ENCODE measurements at places on chromosomes 7 and 10.

GRCh38 chr7:861222-861621 lies 15.1 kb upstream of the GET4 start:
- no peak for DNase-seq

DNA sequence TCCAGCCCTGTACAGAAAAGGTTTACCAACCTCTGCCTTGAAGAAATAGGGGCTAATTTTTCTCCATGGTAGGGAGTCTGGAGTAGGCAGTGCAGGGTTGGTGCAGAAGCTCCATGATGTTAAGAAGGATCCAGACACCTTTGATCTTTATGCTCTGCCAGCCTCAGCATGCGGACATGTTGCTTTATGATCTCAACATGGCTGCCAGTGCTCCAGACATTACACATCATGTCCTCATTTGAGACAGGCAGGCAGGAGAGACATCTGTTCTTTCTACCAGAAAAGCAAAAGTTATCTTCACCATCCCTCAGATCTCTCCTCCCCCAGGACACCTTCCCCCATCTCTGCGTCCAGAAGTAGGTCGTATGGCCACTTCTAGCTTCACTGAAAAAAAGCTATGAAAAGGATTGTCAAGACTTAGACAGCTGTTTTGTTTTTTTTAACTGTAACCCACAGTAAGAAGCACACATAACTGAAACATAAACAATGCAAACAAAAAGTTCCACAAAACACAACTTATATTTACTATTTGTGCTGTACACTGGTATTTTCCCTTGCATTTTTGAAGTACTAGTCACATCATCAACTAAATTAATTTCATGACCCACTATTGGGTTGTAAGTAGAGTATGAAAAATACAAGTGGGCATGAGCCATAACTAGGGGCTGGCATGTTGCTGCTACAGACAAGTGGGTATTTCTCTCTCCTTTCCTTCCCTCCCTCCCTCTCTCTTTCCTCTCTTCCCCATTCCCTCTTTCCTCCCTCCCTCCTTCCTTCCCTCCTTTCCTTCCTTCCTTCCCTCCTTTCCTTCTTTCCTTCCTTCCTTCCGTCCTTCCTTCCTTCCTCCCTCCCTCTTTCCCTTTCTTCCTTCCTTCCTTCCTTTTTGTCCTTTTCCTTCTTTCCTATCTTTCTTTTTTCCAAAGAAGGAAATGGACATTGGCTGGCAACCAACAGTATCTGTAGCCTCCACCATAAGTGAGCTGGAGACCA lies 2.6 kb upstream of the RASSF4 start:
- no peak for DNase-seq

DNA sequence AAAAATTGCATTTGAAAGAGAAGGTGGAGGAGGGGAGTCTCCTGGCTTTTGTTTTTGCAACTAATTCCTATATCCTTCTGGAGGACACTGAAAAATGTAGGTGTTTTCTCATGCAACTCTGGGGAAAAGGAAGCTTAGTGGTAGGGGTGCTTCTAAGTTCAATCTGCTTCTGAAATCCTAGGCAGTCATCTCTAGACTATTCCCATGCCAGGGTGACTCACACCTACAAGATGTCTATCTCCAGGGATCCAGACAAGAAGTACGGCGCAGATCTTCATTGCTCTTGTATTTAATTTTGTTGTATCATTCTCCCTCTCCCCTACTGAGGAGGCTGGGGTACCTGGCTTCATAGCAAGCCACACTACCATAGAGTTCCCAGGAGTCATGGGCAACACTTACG lies 258.8 kb downstream of the PHF14 start:
- no peak for DNase-seq

DNA sequence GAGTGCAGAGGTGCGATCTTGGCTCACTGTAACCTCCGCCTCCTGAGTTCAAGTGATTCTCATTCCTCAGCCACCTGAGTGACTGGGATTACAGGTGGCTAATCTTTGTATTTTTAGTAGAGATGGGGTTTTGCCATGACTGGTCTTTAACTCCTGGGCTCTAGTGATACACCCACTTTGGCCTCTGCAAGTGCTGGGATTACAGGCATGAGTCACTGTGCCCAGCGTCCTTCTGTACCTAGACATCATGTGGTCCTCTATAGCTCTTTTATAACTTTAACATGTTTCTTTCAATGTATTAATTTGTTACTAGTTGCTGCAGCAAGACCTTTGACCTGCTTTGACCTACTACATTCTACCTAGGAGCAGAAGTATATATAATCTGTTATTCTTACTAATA lies 38.7 kb upstream of the BICC1 start:
- no peak for DNase-seq

DNA sequence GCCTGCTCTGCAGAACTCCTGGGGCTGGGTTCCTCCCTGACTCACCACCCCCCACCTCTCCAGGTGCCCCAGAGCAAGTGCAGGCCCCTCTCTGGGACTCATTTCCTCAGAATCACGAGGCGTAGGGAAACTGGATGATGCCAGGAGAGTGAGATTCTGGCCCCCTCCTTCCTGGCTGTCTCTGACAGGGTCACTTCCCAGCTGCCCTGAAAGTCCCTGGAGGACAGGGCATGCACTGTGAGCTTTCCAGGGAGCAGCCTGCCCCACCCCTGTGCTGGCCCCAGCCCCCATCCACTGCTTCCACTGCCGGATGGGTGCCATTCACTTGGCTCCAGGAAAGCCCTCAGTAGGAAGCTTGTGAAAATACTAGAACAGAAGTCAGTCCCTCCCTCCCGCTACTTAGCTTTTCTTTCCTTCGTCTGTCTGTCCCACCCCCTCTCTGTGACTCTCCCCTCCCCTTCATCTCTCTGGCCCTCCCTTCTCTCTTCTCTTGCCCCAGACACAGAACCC lies 10.4 kb downstream of the TACR2 start:
- DNase-seq = no peak

DNA sequence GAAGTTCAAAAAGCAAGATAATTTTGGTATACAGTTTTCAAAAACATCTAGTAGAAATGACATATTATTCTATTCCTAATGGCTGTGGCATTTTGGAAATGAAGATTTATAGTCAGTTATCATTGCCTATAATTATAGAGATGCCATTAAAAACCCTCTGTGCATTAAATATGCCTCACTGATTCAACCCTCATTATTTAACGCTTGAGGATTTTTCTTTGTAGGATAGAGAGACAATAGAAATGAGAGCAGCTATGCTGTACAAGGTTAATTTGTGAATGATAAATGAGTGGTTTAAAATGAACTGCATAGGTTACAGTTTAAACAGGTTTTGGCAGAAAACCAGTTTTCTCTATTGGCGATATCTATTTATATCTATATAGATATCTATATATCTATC lies 32.2 kb upstream of the SEMA3A start:
- no peak for DNase-seq
